NCI-H2081 treated with DMSO at 0.1 percent for 48 hours (cell line): ENCODE measurements at places on chromosomes 6 and 20.

DNA sequence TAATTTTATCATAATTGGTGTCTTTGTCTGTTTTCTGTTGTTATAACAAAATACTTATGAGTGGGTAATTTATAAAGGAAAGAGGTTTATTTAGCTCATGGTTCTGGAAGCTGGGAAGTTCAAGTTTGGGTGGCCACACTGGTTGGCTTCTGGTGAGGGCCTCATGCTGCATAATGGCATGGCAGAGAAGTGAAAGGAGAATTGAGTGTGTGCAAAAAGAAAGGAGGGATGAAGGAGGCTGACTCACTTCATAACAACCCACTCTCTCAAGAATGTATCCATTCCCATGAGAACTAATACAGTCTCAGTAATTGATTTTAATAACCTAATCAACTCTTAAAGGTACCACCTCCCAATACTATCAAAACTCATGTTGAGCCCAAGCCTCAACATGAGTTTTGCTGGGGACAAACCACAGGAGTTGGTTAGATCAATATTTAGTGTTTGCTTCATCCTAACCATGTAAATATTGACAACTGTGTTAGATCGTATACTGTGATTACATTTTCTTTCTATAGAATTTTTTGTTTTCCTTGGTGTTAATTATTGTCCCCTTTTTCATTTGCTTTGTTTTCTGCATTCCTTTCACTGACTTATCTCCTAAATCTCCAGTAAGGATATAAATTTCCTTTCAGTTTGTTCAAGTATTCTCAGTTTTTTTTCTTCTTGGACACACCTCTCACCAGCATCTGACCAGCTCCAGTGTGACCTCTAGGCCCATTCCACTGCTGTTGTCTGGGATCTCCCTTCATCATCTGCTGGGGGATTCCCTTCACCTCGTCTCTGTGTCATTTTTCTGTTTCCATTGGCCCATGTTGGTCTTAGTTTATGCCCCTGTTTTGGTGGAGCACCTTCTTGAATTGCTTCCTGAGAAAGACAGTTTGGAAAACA is 54.8 kb upstream of the SCGN start:
- DNase-seq: no peak

GRCh38 chr6:168943231-168943905 is 310.3 kb downstream of the THBS2 start:
- no peak for DNase-seq

GRCh38 chr20:52191916-52192718 is 538 bp upstream of the ZFP64 start:
- DNase-seq: no peak

- no peak for DNase-seq
Observed at GRCh38 chr6:106115286-106115685, 29.1 kb downstream of the PRDM1 start.

DNA sequence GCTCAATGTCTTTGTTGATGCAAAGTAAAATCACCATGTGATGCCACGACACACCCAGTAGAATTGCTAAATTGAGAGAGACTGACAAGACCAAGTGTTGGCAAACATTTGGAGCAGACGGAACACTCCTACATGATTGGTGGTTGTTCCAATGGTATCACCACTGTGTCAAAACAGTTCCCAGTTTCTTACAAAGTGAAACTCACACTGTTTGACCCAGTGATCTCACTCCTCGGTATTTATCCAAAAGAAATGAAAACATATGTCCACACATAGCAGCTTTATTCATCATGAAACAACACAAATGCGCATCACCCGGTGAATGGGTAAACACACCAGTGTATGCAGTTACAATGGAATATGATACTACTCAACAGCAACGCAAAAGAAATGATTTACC is 74.0 kb upstream of the SULF2 start:
- no peak for DNase-seq

GRCh38 chr20:36599912-36600345 is 5.7 kb upstream of the RAB5IF start:
- DNase-seq: no peak

DNA sequence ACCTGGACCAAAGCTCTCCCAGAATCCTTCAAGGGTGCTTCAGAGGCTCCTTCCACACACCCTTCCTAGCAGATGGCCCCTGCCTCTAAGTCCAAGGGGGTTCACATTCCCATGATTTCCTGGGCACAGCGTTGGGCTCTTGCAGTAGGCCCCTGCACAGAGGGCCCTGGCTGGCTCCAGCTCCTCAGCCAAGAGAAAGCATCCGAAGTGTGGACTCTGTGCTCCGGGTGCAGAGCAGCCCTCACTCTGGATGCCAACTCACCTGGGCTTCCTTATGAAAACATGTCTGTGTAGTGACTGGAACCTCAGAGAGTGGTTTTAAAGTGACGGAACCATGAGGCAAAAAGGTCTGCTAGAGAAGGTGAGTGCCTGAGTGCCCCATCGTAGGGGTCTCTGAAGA is 11.6 kb downstream of the YTHDF1 start:
- no peak for DNase-seq

DNA sequence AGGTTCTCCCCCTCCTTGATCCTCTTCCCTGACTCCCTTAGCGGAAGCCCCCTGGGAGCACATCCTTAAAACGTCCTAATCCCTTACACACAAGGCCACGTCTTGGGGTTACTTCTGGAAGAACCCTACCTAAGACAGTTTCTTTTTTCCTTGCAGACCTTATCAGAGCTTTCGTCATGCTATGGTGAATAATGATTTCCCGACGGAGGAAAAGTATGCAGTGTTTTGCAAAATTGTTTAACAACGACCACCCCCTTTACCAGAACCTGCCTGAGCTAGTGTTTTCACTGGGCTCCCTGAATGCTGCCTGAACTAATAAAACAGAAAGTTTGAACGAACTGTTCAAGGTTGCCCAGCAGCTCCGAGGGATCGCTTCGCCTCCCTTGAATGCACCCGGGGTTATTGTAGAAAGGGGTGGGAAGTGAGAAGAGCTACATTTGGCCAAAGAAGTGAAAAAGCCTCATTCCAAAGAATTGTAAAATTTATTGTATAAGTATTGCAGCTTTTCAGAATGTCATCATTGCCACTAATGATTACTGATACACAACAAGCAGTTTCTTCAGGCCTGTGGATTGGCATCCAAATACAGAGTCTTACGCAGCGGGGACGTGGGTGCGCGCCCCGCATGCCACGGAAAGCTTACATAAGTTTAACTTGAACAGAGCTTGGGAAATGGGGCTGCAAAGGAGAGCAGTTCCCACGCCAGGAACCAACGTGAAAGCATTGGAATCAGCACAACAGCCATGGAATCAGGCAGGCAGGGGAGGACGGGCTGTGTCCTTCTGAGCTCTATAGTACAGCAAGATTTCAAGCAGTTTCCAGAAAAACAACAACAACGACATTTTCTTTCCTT is 27.9 kb upstream of the ZBP1 start:
- no peak for DNase-seq

DNA sequence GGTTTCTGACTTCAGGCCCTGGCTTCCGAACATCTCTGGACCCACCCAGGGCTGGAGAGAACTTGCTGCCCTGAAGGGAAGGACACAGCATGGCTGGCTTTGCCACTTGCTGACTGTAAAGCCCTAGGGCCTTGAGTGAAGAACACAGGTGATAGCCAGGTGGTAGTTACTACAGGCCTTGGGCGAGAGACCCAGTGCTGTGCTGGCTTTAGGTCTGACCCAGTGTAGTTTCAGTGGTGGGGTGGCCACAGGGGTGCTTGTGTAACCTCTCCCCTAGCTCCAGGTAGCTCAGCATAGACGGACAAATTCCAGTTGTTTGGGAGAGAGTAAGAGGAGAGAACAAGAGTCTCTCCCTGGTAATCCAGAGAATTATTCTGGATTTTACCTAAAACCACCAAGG is 27.1 kb downstream of the NCOA6 start:
- no peak for DNase-seq

GRCh38 chr6:133553652-133554051 is 312.5 kb downstream of the EYA4 start:
- DNase-seq: no peak

- DNase-seq: no peak
Observed at GRCh38 chr6:118812970-118813369, 81.0 kb upstream of the ASF1A start.

GRCh38 chr6:16839631-16840179 is 78.4 kb upstream of the ATXN1 start:
- no peak for DNase-seq

DNA sequence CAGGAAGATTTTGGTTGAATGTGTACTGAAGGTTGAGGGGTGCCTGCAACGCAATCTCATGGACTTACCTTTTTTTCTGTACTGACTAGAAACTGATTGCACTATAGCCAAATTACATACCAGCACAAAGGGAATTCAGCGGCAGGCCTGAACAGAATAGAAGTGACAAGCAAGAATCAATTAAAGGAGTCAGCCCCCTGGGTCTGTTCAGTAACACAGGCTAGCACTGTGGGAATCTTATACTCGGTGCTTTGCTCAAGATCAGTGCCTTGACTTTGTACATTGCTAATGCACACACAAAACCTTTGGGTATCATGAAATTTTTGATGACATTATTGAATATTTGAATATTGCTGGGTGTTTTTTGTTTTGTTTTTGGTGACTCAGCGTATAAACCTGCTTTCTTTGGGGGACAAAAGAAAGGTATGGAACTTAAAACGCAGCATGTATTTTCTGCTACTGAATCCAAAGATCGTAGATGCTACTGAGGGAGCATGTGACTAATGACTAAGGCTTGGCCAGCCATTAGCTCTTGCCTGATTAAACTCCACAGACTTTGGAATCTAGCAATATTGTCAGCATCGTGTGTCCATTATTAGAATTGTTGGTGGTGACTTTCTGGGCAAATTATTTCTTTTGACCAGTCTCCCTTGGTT is 236.6 kb downstream of the ARID1B start:
- no peak for DNase-seq

- DNase-seq: no peak
Observed at GRCh38 chr6:81906041-81906440, 153.6 kb upstream of the TENT5A start.

GRCh38 chr6:41298785-41299502 is 12.5 kb upstream of the TREM1 start:
- DNase-seq: no peak

DNA sequence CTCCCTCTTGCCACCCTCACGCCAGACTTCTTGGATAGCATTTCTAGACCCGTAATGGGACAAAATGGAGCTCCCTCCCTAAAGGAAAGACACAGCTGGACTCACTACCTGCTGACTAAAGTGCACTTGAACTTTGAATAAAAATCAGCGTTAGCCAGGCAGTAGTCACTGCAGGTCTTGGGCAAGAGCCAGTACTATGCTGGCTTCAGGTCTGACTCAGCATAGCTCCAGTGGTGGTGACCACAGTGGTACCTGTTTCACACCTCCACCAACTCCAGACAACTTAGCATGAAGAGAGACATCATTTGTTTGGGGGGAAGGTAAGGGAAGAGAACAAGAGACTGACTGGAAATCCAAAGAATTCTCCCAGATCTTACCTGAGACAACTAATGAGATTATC is 906.8 kb downstream of the GRIK2 start:
- no peak for DNase-seq

- DNase-seq: no peak
Observed at GRCh38 chr6:86941461-86941860, 4.1 kb downstream of the HTR1E start.

- DNase-seq: no peak
Observed at GRCh38 chr6:67898875-67899274, 736.2 kb upstream of the ADGRB3 start.

DNA sequence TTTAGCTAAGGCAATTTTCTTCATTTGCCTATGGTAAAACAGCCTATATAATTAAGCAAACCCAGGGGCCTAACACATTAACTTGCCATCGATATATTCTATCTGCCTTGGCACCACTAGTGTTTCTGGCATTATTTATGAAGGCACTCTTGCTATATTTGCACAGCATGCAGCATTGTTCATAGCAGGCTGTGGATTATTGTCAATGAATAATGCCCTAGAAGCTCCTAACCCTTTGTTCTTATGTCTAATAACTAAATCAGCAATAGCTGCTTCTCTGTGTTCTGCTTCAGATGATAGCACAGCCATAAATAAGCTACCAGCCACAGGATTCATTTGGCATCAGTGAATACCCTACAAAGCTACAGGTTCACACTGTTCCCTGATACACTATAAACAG is 254.8 kb upstream of the STXBP5 start:
- no peak for DNase-seq

- DNase-seq: no peak
Observed at GRCh38 chr6:14476793-14477531, 359.4 kb downstream of the CD83 start.

DNA sequence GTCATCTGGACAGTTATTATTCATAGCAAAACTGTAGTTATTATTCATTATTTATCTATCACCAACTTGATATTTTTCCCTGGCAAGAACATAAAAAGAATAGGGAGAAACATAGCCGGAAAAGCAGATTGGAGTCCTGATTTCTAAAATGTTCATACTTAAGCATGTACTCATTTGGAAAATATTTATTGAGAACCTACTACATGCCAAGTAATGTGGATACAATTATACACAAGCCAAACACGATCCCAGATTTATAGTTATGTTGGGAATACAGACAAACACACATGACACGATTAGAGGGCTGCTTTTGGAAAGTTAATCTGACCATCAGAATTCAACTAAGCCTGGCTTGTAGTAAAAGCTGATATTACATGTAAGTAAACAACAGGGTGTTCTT is 30.7 kb downstream of the ARHGAP18 start:
- DNase-seq: no peak

DNA sequence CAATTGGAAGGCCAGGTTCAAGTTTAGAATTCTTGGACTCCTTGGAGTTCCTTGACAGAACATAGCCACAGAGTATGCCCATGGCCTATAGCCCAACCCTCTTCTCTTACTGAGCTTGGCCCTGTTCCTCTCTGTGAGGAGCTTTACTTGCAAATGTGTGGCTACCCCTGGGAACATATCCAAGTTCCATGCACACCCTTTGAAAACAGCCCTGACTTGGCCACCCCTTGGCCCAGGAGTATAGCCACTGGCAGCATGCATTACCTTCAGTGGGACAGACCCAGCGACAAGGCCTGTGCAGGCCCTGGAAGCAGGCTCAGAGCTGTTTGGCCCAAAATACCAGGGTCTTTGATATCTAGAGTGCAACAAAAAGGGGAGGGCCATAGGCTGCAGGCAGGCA is 19.5 kb upstream of the MAS1 start:
- no peak for DNase-seq

DNA sequence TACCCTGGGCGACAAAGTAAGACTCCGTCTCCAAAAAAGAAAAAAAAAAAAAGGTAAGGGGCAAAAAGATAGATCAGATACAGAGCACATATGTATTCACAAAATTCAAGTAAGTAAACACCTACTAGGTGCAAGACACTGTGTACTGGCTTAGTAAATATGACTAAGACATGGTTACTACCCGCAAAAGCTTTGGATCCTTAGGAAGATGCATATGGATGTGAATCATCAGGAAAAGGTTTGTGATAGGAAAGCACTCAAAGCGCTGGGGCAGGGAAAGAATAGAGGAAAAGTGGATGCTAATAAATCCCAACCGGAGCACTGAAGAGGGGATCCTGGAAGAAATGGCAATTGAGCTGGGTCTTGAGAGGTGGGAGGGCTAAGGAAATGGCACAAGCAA is 118.8 kb upstream of the FAM184A start:
- no peak for DNase-seq

GRCh38 chr6:31091680-31092079 is 20.7 kb downstream of the C6orf15 start:
- DNase-seq: no peak

- no peak for DNase-seq
Observed at GRCh38 chr6:1620504-1621069, 10.9 kb downstream of the FOXC1 start.
